Stimulated activated CD8-positive, alpha-beta memory T cell treated with anti-CD3 and anti-CD28 coated beads, Interleukin-15, amount 100 ng/mL, for 1 hour (primary cell): ENCODE measurements at places on chromosomes 2 and 18.

GRCh38 chr2:135005753-135006152, 41.5 kb downstream of the MAP3K19 start:
- no peak for DNase-seq

GRCh38 chr2:144376460-144376859, 143.5 kb downstream of the ZEB2 start:
- no peak for DNase-seq

- DNase-seq, result no peak
Observed at GRCh38 chr2:238897911-238898311, 50.0 kb downstream of the TWIST2 start.

DNA sequence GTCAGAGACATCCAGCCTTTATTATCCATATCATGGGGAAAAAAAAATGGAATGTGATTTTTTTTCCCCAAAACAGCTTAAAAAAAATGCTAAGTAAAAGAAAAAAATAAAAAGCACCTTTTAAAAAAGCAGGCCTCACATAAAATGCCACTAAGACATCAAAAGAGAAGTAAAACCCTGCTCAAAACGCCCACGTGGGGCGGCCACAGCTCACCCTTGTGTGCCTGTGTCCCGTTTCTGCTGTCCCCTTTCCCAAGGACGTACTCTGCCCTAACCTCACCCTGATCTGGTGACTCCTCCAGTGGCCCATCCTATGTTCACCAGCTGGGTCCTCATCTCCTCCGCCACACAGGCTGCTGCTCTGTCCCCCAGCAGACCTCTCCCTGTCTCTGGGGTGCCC, 125.4 kb downstream of the NEDD4L start:
- no peak for DNase-seq

- no peak for DNase-seq
Observed at GRCh38 chr2:194380011-194380410, 1277.0 kb upstream of the SLC39A10 start.

- DNase-seq, result no peak
Observed at GRCh38 chr2:64999754-65000153, 10.6 kb downstream of the SLC1A4 start.

- DNase-seq, result no peak
Observed at GRCh38 chr2:177772529-177772928, 300.0 kb downstream of the PDE11A start.

DNA sequence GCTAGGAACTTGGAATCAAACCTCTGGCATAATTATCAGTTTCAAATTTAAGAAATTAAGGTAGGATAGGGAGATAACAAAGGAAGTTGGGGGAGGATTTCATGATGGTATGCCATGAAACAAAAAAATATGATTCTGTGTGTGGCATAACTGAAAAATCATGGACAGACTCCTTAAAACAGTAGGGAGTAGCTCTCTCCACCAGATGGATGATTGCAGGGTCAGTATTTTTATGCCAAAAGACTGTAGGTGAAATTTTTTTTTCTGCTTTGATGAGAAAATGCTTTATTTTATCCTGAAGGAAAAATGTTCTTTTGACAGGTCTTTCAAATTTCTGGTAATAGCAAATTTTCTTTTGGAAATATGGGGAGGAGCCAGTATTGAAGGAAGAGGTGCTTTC, 94.3 kb downstream of the TRABD2A start:
- DNase-seq, result no peak

GRCh38 chr18:48293954-48294898, 115.0 kb downstream of the ZBTB7C start:
- DNase-seq, result no peak

DNA sequence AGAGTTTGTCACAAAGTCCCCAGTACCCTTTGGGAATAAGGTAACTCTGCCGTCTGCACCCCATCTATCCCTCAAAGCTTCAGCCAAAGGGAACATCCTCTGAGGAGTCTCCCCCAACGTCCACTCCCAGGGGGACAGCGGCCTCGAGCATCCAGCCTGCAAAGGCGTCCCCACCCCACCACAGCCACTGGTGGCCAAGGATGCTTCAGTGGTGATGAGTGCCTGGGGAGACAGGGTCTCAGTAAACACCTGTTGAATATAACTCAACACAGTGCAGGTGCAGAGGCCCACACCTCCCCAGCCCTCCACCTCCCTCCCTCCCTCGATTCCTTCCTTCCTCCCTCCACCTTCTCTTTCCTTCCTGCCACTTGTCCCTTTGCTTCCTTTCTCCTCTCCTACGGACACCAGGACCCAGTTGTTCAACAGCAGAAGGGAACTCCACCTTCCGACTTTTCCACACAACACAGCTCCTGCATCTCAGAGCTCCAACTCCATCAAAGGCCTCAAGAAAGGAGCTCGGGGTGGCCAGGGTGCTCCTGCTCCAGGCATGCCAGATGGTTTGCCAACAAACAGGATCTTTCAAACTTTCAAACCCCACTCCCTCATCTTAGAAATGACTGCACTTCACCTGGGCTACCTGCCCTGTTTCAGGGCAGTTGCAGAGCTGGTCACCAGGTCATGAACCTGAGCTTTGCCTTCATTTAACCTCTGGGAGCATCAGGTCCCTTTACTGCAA, 87.8 kb upstream of the SNTG2 start:
- no peak for DNase-seq

- no peak for DNase-seq
Observed at GRCh38 chr18:12433829-12434540, 26.3 kb downstream of the PRELID3A start.

DNA sequence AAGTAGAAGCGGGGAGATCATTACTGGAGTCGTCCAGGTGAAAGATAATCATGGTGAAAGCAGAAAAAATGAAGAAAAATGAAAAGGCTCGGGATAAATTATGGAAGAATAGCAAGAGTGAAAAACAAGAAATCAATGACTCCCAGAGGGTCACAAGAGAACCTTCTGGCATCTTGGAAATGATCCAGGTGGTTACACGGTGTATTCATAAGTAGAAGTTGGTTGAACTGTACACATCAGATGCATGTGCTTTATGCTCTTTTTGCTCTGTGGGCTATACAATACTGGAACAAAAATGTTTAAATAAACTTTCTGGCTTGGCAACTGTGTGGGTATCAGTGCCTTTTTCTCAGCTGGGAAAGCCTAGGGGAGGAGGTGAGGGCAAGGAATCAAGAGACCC, 348.9 kb downstream of the RND3 start:
- no peak for DNase-seq

- DNase-seq, result no peak
Observed at GRCh38 chr18:38961880-38962279, 1396.3 kb upstream of the CELF4 start.

GRCh38 chr2:17258861-17259260, 259.4 kb downstream of the RAD51AP2 start:
- no peak for DNase-seq

DNA sequence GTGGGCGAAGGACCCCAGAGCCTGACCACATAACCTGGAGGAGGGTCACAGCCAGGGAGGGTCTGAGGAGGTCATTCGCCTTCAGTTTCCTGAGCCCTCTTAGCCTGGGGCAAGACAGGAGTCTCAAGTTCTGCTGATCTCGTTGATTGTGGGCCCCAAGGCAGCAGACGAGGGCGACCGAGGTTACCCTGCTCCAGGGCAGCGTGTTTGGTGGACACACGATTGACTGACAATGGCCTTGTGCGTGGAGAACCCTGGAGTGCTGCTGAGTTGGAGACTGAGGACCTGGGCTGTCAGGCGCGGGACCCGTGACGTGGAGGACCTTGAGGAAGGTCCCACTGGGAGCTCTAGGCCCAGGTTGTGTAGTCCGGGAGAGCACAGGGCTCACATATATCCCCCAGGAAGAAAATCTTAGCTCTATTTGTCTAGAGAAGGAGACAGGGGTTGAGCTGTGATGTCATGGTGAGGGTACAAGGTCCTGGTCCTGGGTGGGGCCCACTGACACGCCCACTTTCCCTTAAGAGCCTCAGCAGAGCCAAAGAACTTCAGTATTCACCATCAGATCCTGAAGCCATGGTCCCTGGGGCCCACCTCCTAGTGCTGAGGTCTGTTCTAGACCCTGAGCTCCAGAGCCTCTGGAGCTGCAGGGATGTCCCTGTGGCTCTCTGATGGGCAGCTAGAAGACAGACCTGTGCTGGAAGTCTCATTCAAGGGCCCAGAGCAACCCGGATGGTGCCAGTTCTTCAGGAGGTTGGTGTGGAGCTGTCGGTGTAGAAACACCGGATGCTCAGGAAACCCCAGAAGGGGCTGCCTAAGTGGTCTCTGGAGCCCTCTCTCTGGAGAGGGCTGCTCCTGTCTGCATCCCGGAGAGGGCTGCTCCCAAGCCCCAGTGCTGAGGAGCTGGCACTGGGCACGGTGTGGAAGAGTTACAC, 53.1 kb downstream of the DYSF start:
- no peak for DNase-seq

GRCh38 chr18:11740461-11740860, 51.4 kb downstream of the GNAL start:
- no peak for DNase-seq

- no peak for DNase-seq
Observed at GRCh38 chr2:23404426-23404825, 19.4 kb downstream of the KLHL29 start.

GRCh38 chr2:10348891-10349290, 46.2 kb downstream of the HPCAL1 start:
- DNase-seq, result no peak

DNA sequence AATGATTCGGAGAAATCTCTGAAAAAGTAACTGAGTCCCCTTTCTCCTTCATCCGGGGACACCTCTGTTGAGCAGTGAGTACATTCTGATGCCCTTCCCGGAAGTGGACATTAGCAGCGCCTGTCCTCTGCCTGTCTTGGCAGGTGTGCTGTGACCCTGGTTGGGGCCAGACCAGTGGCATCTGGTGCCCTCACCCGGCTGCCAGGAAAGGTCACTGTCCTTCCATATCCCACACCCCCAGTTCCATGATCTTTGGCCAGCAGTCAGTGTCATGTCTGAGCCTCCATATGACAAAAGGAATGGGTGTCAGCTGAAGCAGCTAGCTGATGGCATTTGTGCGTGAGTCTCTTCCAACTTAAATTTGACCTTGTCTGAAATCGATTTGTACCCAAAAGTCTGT, 128.1 kb downstream of the NCK2 start:
- DNase-seq, result no peak

- DNase-seq, result no peak
Observed at GRCh38 chr18:49655266-49656072, 93.6 kb downstream of the LIPG start.

- no peak for DNase-seq
Observed at GRCh38 chr2:184743096-184743495, 144.8 kb downstream of the ZNF804A start.

DNA sequence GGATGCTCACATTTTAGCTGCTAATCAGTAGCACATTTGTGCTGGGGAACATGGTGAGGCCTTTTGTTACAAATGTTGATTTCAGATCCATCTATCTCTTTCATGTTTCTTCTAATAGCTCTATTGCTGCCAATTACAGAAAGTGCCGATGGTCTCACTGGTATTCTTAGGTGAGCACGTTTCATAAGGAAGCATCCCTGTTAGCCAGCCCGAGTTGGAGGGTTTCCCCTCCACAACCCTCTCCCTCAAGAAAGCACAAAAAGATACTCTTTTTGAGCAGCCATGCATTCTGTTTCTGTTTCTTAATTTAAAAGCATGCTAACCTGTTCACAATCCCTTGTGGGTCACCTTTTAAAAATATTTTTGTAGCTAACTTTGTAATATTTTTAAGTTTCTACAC, 30.8 kb upstream of the ST8SIA5 start:
- no peak for DNase-seq

GRCh38 chr2:58047961-58048360, 1.4 kb downstream of the VRK2 start:
- no peak for DNase-seq

GRCh38 chr2:165293440-165294420, 54.5 kb downstream of the SCN2A start:
- no peak for DNase-seq

GRCh38 chr18:67549946-67550345, 33.4 kb upstream of the DSEL start:
- no peak for DNase-seq

- DNase-seq, result no peak
Observed at GRCh38 chr2:207901829-207902228, 123.5 kb downstream of the PLEKHM3 start.

- DNase-seq, result no peak
Observed at GRCh38 chr2:240568678-240569522, 616 bp downstream of the RNPEPL1 start.
